NCI-H1694 treated with DMSO at 0.1 percent for 48 hours (cell line): ENCODE measurements at places on chromosomes 2 and 18.

GRCh38 chr18:55256226-55256928 is 297.1 kb upstream of the CCDC68 start:
- no peak for DNase-seq

DNA sequence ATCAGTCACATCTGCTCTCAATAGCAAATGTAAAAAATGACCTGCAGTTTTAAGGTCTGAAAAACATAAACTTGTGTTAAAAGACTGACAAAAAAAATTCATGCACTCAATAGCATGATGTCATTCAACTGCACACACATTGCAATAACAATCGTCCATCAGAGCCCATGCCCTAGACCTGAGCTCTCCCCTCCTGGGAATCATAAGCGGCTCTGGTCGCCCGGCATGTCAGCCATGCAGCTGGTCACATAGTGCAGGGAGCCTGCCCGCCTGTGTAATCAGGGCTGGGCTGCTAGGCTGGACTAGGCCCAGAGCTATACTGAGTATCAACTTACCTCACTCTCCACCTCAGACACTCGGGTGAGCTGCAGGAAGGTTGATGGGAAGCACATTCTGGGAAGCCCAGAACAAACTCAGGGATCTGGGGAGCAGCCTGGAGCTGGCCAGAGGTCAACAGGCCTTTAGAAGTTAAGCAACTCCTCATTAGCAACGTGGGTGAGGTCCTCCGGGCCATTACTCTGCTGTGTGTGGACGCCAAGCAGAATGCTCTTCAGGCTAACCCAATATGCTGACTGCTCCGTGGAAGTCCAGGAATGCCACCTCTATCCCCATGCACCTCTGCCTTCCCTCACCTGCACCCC is 165.5 kb downstream of the TTC32 start:
- DNase-seq = no peak

- no peak for DNase-seq
These were observed 85.1 kb downstream of the CABLES1 start for GRCh38 chr18:23220355-23220754.

GRCh38 chr2:212797484-212798205 is 259.0 kb upstream of the ERBB4 start:
- no peak for DNase-seq

GRCh38 chr2:65687614-65688013 is 255.2 kb upstream of the SPRED2 start:
- DNase-seq = no peak

DNA sequence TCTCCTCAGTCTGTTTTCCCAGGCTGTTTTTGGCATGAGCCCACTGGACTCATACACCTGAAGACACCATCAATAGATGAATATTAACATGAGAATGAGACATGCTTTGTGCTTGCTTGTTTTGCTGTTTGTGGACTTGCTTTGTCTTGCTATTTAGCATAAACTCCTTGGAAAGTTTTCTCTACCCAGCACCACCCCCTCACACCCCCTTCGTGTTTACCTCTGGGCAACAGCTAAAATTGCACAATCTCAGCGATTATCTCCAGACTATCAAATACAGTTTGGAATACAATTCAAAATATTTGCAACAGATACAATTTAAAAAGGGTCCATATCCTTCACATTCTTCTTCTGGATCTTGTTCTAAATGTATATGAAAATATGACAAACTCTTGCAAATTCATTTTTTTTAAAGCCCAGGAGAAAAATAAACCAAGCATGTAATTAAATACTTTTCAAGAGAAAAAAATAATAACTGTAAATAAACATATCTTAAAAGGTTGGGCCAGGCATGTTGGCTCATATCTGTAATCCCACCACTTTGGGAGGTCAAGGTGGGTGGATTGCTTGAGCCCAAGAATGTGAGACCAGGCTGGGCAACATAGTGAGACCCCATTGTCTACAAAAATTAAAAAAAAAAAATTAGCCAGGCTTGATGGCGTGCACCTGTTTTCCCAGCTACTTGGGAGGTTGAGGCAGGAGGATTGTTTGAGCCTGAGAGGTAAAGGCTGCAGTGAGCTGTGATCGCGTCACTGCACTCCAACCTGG is 32.3 kb upstream of the PMAIP1 start:
- DNase-seq = no peak

- peak; percentile 91 for DNase-seq
These were observed 166.2 kb downstream of the TCF4 start for GRCh38 chr18:55421615-55422419.

GRCh38 chr18:58078889-58079573 is 35.0 kb downstream of the NEDD4L start:
- DNase-seq = no peak

DNA sequence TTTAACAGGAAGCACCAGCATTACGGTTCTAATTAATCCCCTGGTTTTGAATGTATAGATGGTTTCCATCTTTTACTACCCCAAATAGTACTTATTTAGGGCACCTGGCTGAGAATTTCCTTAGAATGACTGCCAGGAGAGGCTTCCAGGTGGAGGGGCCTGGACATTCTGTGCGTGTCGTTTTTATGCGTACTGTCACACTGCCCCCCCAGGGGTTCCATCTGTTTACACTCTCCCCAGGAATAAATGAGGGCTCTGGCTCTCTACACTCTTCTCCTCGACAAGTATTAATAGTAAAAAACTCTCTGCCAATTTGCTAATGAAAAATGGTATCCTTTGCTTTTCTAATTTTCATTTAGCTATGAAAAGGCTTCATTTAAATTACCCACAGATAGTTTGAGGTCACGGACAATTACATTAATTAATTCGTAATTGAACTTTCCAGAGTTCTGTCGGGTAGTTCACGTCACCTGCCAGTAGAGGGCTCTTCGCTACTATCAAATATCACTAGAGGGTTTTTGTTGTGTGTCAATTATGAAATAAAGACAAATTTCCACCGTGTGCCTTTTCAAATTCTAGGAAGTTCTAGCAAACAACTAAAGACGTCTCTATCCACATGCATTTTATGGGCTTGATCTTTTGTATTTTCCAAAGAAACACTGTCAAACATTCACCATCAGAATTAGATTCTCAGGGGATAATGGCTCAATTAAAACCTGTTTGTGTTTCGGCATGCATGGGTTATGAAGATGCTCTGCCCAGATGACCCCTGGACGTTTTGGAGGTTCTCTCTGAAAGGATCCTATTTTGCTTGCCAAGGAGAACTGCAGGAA is 88.8 kb upstream of the ASB18 start:
- peak; percentile 42 for DNase-seq

- no peak for DNase-seq
These were observed 249.4 kb upstream of the UBE2E3 start for GRCh38 chr2:180730976-180731375.

GRCh38 chr2:164890544-164890943 is 48.9 kb upstream of the COBLL1 start:
- DNase-seq = peak; percentile 86
